ENCODE measurements at places on chromosomes 6 and 20.

- H3K36me3 ChIP-seq = no peaks in the 10 kb centered on the region
- H3K27ac ChIP-seq = no peak overlapping the region
- no peaks in the 10 kb centered on the region for H3K27me3 ChIP-seq
These were observed 1.0 kb upstream of the CDSN start for GRCh38 chr6:31121131-31121790.

DNA sequence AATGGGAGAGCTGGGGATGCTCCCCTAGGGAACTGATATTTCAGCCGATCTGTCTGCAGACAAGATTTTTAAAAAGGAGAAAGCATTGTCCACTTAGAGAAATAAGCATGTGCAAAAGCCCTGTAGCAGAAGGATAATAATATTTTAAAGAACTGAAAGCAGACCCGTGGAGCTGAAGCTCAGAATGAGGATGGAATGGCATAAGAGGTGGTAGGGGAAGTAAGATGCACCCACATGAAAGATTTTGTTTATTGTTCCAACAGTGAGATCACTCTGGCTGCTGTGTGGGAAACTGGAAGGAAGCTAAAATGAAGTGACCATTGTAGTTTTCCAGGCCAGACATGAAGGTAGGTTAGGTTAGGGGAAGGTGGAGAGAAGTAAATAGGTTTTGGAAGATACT is 266.4 kb upstream of the PRDM1 start:
- H3K27ac ChIP-seq = no peak overlapping the region
- H3K36me3 ChIP-seq = no peaks in the 10 kb centered on the region
- peaks cover 2% of the 10 kb centered on the region for H3K4me1 ChIP-seq

GRCh38 chr6:64376394-64376793 is 740.8 kb downstream of the PHF3 start:
- no peaks in the 10 kb centered on the region for H3K4me1 ChIP-seq
- H3K27ac ChIP-seq = no peak overlapping the region
- no peak overlapping the region for H3K4me3 ChIP-seq
- no peak for DNase-seq
- H3K27me3 ChIP-seq = no peaks in the 10 kb centered on the region

DNA sequence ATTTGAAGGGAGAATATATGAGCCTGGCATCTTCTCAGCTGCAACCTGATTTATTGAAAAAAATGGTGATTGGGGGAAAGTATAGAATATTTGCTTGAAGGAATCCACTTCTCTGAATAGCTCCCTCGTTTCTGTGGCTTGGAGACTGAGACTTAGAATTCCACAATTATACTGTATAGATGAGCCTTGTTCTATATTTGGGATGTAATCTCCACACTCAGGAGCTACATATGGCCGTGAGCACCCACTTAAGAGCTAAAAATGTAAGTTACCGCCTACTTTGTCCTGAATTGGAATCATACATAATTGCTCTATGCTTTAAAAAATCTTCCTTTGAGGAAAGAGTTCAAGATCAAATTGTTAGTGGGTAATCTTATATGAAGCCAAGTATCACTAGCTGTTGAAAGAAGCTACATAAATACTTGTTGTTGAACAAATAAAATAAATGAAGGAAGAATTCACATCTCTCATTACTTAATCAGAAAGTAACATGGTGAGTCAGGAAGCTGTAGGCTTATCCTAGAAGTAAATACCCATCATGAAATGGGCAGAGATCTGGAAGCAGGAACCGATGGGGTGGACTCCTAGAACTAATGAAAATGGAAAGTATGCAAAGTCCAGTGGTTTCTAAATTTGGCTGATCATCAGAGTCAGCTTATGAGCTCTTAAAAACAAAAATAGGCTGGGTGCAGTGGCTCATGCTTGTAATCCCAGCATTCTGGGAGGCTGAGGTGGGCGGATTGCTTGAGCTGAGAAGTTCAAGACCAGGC is 254.3 kb downstream of the SOX4 start:
- no peak overlapping the region for H3K4me3 ChIP-seq
- no peaks in the 10 kb centered on the region for H3K4me1 ChIP-seq
- DNase-seq = no peak
- no peaks in the 10 kb centered on the region for H3K36me3 ChIP-seq

- H3K27ac ChIP-seq = no peak overlapping the region
- no peaks in the 10 kb centered on the region for H3K36me3 ChIP-seq
- DNase-seq = no peak
- no peaks in the 10 kb centered on the region for H3K4me1 ChIP-seq
- H3K27me3 ChIP-seq = no peaks in the 10 kb centered on the region
- no peak overlapping the region for H3K4me3 ChIP-seq
These were observed 48.5 kb upstream of the SSTR4 start for GRCh38 chr20:22986601-22987000.

- no peaks in the 10 kb centered on the region for H3K36me3 ChIP-seq
- peaks cover 2% of the 10 kb centered on the region for H3K27me3 ChIP-seq
- no peaks in the 10 kb centered on the region for H3K4me1 ChIP-seq
These were observed 141.2 kb downstream of the CDC5L start for GRCh38 chr6:44528716-44529115.

- H3K4me1 ChIP-seq = no peaks in the 10 kb centered on the region
- no peak overlapping the region for H3K4me3 ChIP-seq
- H3K27me3 ChIP-seq = no peaks in the 10 kb centered on the region
- H3K36me3 ChIP-seq = no peaks in the 10 kb centered on the region
- H3K27ac ChIP-seq = no peak overlapping the region
These were observed 210.1 kb upstream of the CCN2 start for GRCh38 chr6:132161283-132161682.

DNA sequence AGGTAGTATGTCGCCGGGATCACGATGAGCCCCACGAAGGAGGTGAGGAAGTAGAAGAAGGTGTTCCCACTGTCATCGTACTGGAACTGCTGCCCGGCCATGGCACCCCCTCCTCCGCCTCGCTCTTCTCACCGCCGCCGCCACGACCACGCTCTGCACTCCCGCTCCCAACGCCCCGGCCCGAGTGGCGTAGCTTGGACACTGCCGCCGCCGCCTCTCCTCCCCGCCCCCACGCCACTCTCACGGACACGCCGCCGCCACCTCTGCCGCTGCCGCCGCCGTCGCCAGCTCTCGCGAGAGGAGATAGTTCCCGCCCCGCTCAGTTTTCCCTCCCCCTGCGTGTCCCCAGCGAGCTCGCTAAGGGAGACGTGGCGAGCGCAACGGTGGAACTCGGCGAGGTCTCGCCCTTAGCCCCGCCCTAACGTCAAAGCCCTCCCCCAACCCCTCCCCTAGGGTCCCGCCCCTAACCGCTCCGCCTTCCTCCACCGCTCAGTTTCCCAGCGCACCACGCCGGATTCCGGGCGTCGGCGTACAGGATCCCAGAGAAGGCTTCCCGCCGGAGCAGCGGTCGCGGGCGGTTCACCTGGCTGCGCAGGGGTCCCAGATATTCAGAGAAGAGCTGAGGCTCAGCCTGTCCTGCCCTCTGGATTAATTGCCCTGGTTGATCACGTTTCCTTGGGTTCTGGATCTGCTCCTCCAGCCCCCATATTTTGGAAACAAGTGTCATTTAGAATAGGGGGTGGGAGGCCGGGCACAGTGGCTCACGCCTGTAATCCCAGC is at the start of gene SEC63:
Gene SEC63 (minus strand): TSS at position 300 of the 780 bp plus-strand sequence. CDS start 199 bp downstream, at position 101.
- peak; percentile 95 for DNase-seq
- H3K27me3 ChIP-seq = no peaks in the 10 kb centered on the region
- peak within 1 kb of the TSS; percentile 81 for H3K27ac ChIP-seq

GRCh38 chr6:30912746-30913520 is 1.1 kb upstream of the VARS2 start:
- H3K27me3 ChIP-seq = no peaks in the 10 kb centered on the region
- H3K27ac ChIP-seq = no peak overlapping the region
- no peak for DNase-seq
- H3K36me3 ChIP-seq = peaks cover 11% of the 10 kb centered on the region
- peaks cover 22% of the 10 kb centered on the region for H3K4me1 ChIP-seq

DNA sequence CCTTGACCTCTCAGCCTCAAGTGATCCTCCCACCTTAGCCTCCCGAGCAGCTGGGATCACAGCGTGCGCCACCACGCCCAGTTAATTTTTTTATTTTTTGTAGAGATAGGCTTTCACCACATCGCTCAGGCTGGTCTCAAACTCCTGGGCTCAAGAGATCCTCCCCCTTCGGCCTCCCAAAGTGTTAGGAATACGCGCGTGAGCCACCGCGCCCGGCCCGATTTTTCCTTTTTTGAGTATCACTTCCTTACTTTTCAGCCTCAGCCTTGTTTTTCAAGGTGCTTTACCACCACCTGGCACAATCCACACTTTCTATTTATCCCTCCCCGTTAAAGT is 791 bp upstream of the STX11 start:
- no peak for DNase-seq
- H3K27ac ChIP-seq = peak overlapping the region; percentile 54
- H3K4me1 ChIP-seq = no peaks in the 10 kb centered on the region
- H3K4me3 ChIP-seq = peak overlapping the region; percentile 62
- H3K36me3 ChIP-seq = no peaks in the 10 kb centered on the region

GRCh38 chr20:19129976-19130612 is 82.3 kb upstream of the SLC24A3 start:
- H3K27ac ChIP-seq = no peak overlapping the region
- H3K36me3 ChIP-seq = no peaks in the 10 kb centered on the region
- DNase-seq = no peak
- H3K4me1 ChIP-seq = no peaks in the 10 kb centered on the region

DNA sequence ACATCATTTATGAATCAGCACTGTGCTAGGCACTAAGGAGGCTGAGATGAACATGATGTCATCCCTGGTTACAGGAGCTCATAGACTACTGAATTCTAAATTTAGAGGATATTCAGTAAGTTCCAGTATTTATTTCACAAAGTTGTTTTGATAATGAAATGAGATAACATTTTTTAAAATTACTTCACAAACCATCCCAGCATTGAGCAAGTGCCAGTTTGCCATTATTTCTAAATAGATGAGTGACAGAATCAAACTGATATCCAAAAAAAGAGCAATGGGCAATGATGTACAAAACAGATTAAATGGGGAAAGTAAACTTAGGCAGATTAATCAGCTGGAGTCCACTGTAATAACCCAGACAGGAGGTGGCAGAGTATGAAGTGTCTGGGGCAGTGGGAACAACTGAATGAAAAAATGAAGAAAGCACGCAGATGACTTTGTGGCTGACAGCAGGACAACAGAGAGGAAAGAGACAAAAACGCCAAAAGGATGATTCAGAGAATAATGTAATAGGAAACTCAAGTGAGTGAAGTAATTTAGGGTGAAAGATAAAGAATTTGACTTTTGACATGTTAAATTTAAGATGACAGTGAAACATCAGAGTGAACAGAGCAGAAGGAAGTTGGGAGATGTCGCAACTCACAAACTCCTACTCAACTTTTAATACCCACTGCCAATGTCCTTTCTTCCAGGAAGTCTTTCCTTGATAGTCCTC is 70.2 kb downstream of the RCAN2 start:
- DNase-seq = no peak
- H3K27ac ChIP-seq = no peak overlapping the region
- no peaks in the 10 kb centered on the region for H3K4me1 ChIP-seq

- no peaks in the 10 kb centered on the region for H3K27me3 ChIP-seq
- H3K4me1 ChIP-seq = peaks cover 9% of the 10 kb centered on the region
- no peak for DNase-seq
- H3K36me3 ChIP-seq = peaks cover 28% of the 10 kb centered on the region
- H3K4me3 ChIP-seq = no peak overlapping the region
These were observed 21.4 kb downstream of the HBS1L start for GRCh38 chr6:135033238-135033637.

GRCh38 chr6:75023634-75024033 is 182.2 kb downstream of the COL12A1 start:
- no peak for DNase-seq
- no peaks in the 10 kb centered on the region for H3K36me3 ChIP-seq
- H3K27ac ChIP-seq = no peak overlapping the region
- H3K27me3 ChIP-seq = no peaks in the 10 kb centered on the region

DNA sequence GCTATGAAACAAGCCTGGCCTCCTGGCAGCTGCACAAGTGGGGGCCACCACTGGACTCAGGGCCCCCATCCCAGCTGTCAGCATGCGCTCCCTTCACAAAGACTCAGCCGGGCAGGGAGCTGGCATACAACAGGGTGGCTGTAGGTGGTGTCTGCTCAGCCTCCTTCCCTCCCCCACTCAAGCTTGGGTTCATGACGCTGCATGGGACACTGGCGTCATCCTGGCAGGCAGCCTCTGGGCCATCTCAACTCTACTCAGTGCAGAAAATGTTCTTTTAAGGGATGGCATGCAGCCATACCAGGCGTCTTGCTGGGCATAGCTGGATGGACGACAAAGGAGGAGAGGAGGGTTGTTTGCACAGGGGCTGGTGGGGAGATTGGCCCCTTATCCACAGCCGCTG is 30.5 kb downstream of the SAYSD1 start:
- no peak for DNase-seq
- H3K27ac ChIP-seq = no peak overlapping the region
- H3K4me1 ChIP-seq = no peaks in the 10 kb centered on the region
- H3K4me3 ChIP-seq = no peak overlapping the region
- no peaks in the 10 kb centered on the region for H3K27me3 ChIP-seq

- no peaks in the 10 kb centered on the region for H3K27me3 ChIP-seq
- no peak for DNase-seq
- no peaks in the 10 kb centered on the region for H3K36me3 ChIP-seq
- no peak overlapping the region for H3K4me3 ChIP-seq
These were observed 613.5 kb downstream of the C6orf118 start for GRCh38 chr6:164695896-164696295.

DNA sequence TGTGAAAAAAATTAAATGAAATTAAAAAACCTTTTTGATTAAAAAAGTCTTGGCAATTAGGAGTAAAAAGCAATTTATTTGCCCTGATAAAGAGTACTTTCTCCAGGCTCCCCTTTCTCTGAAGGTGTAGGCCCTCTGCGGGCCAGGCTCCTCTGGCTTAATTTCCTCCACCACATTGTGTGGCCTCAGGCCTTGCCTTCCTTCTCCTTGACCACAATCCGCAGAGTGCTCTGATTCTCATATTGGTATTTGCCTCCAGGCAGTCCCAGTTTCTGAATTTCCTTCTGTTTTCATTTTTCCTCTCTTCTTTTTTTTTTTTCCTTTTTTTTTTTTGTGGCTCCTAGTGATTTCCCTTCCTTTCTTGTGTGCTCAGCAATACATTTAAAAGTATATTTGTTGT is 96.4 kb downstream of the AIG1 start:
- H3K27ac ChIP-seq = no peak overlapping the region
- no peak overlapping the region for H3K4me3 ChIP-seq
- no peaks in the 10 kb centered on the region for H3K36me3 ChIP-seq
- no peak for DNase-seq
- no peaks in the 10 kb centered on the region for H3K27me3 ChIP-seq

DNA sequence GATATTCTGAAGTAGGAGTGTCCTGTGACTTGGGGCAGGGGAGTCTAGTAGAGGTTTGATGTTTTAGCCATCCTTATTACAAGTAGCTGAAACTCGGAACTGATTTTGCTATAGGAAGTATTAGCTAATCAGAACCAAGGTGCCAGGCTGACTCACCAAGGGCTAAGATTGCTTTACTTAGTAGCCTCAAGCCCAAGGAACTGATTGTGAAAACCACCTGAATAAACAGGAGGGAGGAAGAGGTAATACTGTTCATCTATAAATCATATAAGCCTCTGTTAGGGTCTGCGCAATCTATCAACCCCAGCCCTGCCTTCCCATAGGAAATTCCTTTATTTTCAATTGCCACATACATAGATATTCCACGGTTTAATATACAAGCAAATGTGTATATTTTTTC is 54.4 kb downstream of the GNAS start:
- H3K4me3 ChIP-seq = no peak overlapping the region
- H3K27me3 ChIP-seq = no peaks in the 10 kb centered on the region
- H3K36me3 ChIP-seq = peaks cover 90% of the 10 kb centered on the region
- peak overlapping the region; percentile 35 for H3K27ac ChIP-seq
- peaks cover 17% of the 10 kb centered on the region for H3K4me1 ChIP-seq
- no peak for DNase-seq

- no peak overlapping the region for H3K4me3 ChIP-seq
- H3K27me3 ChIP-seq = no peaks in the 10 kb centered on the region
- peaks cover 40% of the 10 kb centered on the region for H3K36me3 ChIP-seq
- no peak overlapping the region for H3K27ac ChIP-seq
- no peak for DNase-seq
- H3K4me1 ChIP-seq = no peaks in the 10 kb centered on the region
These were observed 18.6 kb downstream of the MTG2 start for GRCh38 chr20:62201173-62202082.

Measured in effector memory CD4-positive, alpha-beta T cell (primary cell).